GM12891 (cell line): ENCODE measurements at places on chromosomes 2 and 18.
A peak's percentile ranks its signal among the peaks of the same experiment; 100 is the strongest.

DNA sequence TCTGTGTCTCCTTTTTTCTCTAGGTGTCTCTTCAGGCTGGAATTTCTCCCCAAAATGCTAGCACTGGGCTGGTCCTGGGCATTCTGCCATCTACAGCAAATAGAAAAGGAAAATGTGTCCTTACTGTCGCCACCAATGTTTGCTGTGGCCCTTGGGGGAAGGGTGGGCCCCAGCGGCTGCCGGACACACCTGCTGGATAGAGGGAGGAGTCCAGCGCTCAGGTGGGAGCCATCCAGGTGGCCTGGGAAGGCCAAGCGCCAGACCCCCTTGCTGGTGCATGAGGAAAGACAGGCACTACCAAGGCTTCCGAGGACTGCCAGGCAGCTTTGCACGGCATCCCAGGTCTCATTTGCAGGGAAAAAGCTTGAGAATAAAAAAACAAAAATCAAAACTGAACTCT lies 147.7 kb upstream of the GATA6 start:
- no peak for DNase-seq

- DNase-seq, result no peak
Measured at GRCh38 chr2:158905784-158906183, 62.7 kb upstream of the TANC1 start.

DNA sequence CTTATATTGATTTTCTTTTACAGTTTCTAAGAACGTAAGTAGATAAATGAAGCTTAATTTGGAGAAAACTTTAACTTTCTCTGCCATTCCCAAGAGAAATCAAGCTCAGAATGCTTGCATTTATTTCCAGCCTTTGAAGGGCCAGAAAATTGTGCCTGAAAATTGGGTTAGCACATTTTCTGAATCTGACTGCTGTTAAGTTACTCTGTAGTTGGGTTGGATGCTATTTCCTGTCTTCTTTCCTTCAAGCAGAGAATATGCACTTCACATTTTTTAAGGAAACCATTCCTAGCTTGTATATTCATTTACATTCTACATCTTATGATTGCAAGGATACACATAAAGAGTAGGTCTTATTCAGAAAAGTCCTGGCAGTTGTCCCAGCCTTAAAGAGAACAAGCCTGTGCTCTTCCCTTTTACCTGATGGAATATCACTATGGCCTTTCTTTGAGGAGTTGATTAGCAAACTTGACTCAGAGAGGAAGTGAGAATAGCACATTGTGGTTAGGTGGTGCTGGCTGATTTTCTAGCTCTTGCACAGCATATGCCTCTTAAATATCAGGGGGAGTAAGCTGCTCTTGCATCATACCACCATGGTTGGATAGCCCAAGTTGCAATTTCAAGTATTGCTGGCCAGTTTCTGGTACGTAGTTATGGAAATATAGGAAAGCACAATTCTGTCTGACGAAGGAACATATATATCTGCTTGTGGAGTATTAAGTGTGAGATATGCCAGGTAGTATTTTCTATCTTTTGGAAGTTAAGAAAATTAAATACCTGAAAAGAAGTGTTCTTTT lies 133.7 kb downstream of the COMMD1 start:
- peak; percentile 55 for DNase-seq

DNA sequence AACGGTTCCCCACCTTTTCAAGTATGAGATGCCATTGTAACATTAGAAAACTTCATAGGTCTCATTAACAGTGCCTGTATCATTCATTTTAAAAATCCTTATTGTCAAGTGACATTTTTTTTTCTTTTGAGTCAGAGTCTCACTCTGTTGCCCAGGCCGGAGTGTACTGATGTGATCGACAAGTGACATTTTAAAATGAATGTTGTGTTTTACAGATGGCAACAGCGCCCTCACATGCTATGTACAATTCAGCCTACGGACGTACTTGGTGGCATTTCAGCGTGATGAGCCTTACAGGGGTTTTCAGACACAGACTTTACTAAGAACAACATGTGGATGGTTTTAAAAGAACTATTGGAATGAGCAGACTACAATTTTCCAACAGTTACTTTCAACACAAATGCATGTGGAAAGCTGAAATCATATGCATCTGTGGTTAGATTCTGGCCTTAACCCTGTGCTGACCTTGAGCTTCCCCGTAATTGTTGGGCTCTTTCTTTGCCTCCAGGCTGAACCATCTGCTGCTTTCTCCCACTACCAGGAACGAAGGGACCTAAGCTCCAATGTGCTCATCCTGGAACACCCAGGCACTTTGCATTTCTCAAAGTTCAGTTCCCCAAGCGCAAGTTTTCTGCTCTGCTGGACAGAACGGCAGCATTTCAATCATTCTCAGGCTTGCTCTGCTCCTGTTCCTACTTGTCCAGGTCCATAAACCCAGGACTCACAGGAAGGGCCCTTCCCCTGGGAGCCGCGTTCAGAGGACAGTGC lies 119.9 kb upstream of the NDUFV2 start:
- DNase-seq, result no peak

DNA sequence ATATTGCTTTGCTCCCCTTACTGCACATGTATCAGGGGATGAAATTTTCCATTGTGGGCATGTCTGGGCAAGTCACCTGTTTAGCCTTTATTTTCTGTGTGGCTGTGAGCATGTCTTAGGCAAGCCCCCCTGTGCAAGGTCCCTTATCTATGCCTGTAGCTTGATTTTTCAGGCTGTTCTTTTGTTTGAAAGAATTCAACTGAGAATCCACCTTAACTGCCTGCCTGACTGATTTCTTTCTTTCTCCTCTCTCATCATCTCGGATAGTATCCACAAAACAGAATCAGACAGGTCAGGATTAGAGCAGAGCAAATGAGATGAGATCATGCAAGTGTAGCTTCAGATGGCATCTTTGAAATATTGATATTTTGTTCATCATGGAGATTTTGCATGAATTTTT lies 1147.5 kb upstream of the ACVR2A start:
- no peak for DNase-seq

DNA sequence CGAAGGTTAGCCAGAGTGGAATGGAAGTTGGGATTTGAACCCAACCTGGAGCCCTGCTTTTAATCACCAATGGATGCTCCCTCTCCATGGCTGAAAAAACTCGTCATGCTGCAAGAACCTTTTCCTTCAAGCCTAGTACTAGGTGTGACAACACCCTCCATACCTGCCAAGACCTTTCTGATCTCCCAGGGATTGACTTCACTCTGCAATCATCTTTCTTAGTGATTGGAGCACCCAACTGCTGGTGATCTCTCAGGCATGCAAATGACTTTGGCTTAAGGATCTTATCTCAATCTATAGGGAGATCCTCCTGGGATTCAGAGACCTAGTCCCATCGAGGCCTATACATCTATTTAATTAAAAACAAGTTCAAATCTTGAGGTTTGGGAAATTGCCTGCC lies 23.5 kb upstream of the ITGB6 start:
- no peak for DNase-seq

- no peak for DNase-seq
Measured at GRCh38 chr2:45382744-45383143, 228.3 kb downstream of the SRBD1 start.

- no peak for DNase-seq
Measured at GRCh38 chr2:223865907-223866508, 28.6 kb upstream of the AP1S3 start.

DNA sequence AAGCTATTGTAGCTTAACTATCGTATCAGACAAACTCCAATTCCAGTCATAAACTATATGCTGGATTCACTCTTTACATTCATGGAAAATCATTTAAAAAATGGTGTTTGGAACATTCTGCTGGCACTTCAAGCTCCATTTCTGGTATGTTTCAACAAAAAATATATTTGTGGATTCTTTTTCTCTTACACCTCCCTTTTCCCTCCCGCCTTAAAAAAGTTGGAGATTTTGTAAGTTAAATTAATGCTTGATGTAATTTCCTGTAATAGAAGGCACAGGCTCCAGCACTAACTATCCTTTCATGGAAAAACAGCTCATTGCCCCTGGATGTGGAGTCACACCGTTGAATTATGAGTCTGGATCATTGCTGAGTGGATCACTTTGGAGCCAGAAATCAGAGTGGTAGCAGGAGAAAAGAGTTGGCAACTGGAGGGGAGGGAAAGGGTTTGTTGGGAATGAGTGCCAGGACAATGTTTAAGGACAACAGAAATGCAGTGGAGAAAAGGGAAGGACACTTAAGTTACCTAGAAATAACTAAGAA lies 102.8 kb downstream of the ICOS start:
- no peak for DNase-seq

GRCh38 chr2:11305958-11306357 lies 38.5 kb downstream of the ROCK2 start:
- no peak for DNase-seq

DNA sequence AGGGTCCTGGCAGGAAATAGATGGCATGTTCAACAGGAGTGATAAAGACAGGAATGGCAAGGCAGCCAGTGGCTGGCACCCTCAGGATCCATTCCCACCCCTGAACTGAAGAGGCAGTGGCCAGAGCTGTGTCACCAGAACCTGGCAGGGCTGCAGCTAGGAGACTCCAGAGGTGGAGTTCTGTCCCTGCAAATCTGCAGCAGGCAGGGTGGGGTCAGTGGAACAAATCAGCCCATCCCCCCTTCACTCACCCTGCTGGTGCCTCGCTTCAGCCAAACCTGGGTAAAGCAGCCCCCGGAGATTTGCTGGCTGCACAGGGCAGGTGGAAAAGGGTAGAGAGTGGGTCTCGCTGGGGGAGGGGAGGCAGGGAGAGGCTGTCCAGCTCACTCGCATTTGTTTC lies 12.7 kb downstream of the INPP5D start:
- DNase-seq, result no peak

DNA sequence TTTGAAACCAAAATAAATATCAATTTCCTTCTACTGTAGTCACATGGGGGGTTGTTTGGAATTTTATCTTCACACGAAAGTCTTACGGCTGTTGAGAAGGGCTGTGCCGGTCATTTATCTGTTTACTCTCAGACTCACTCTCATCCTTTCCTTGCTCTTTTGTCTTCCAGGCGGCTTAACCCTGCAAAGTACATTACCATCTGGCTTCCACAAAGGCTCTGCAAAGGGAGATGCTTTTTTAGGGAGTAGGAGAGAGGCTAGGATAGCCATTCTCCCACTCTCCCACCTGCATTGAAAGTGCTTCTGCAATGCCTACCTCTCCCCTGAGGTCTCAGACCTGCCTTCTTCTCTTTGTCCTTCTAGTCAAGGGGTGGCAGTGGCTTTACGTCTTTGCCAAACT lies 247.6 kb downstream of the MEIS1 start:
- DNase-seq, result no peak

- DNase-seq, result no peak
Measured at GRCh38 chr2:219662566-219662965, 35.1 kb downstream of the SLC4A3 start.

GRCh38 chr2:112110966-112111365 lies 27.2 kb upstream of the FBLN7 start:
- DNase-seq, result no peak

- DNase-seq, result no peak
Measured at GRCh38 chr18:697800-698199, 14.6 kb downstream of the ENOSF1 start.

DNA sequence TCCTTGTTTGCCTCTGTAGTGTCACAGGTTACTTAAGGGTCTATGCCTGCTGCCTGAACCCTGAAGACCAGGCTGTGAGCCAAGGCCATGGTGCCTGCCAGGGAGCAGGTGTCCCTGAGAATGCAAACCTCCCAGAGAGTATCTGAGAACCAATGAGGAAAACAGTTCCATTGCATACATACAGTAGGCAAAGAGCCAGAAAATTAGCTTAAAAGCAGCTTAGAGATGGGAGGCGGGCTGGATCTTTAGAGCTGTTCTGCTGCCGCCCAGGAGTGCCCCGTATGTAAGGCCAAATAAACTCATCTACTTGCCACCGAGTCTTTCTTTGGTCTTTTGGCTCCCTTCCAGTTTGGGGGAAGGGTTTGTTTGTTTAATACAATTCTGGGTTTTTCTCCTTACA lies 327.9 kb downstream of the CLIP4 start:
- DNase-seq, result no peak

DNA sequence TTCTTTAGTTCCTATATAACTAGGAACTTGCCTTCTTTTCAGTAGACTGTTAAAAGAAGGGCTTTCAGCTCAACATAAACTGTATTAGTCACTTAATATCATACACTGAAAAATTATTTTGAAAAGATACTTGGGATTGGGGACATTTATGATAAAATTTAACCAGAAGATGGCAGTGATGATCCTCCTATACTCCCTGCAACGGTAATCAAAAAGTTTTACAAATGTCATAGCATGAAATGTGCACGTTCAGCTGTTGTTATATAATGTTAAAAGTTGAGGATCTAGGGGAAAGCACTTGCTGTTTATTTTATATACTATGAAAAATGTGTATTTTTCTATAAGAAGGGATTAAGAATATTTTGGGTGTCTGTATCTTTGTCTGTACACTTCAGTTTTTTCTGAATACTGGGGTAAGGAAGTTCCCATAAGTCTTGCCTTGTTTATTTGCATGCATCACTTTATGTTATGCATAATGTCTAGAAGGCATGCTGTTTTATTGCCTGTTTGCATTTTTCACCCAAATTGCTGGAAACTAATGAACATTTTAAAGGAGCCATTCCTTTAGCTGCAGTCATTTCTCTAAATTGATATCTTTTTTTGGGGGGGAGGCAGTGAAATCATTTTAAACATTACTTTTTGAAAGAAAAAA lies 19.0 kb downstream of the DYNC1I2 start:
- DNase-seq, result no peak

DNA sequence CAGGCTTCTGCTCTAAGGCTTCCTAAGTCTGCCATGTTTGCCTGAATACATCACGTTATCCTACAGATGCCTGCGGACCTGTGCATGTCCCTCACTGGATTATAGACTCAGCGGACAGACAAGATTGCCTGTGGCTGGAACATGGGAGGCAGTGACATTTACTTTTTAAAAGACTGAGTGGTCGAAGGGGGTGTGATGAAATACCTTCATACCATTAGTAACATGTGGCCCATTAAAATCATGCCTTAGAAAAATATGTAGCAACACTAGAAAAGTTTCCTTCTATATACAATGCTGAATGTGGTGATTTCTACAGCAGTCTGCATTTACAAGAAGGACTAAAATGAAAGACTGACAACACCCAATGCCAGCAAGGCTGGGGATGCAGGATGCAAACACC lies 154.4 kb downstream of the ASB1 start:
- DNase-seq, result no peak

GRCh38 chr2:48328159-48328809 lies 201.7 kb upstream of the STON1 start:
- no peak for DNase-seq

GRCh38 chr18:43571078-43571689 lies 293.9 kb upstream of the SYT4 start:
- DNase-seq, result no peak

- no peak for DNase-seq
Measured at GRCh38 chr2:95057535-95058370, 32.2 kb downstream of the MAL start.

DNA sequence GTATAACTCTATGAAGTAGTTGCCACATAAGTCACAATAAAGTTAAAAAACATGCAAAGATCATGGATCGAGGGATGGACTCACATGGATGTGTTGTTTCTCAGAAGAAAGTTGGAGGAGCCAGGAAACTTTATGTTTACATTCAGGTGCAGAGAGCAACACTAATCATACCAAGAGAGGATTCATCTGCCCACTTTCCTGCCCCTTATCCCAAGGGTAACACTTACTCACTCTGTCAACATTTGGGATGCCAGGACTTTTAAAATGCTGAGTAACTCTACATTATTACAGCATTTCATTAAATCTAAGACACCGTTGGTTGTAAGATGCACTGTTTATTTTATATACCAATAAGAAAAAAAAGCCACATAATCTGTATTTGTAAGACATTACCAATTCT lies 170.4 kb downstream of the KCNE4 start:
- DNase-seq, result no peak
